ENCODE measurements at places on chromosomes 11 and 22.
A peak's percentile ranks its signal among the peaks of the same experiment; 100 is the strongest.

DNA sequence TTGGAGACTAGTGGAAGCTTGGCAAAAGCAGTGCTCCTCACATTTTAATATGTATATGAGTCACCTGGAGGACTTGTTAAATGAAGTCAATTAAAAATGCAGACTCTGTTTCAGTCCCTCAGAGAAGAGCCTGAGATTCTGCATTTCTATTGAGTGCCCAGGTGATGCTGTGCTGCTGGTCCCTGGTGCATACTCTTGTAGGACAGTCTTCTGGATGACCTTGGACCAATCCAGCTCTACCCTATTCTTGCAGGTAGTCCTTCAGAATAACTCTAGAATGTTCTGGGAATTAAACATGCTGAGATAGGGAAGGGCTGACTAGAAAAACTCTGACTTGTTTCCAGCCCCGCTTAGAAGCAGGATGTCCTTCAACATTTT is 115.9 kb downstream of the CASP12 start:
- DNase-seq = no peak

GRCh38 chr11:118531597-118532084 is 649 bp downstream of the TMEM25 start:
- DNase-seq = no peak

GRCh38 chr11:107493117-107493516 is 35.5 kb upstream of the CWF19L2 start:
- DNase-seq = peak; percentile 31

DNA sequence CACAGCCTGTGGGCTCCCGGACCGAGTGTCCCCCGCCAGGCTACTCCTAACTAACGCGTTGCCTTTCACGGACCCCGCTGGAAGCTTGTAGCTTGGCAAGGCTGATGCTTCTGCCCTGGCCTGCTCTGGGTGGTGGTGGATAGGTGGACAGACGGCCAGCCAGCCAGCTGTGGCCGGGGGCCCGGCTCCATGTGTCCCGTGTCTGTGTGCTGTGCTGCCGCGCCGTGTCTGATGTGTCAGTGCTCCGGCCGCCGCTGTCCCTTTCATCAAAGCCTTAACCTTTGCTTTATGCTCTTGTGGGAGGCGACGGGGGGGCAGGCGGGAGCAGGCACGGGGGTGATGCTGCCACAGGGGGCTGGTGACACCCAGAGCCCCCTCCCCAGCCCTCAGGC is 5.0 kb downstream of the CCDC188 start:
- DNase-seq = no peak

GRCh38 chr22:32205974-32206773 is 1.3 kb upstream of the RFPL2 start:
- no peak for DNase-seq

- no peak for DNase-seq
Observed at GRCh38 chr11:33689085-33689484, 11.5 kb downstream of the C11orf91 start.

- DNase-seq = no peak
Observed at GRCh38 chr11:109439684-109440083, 17.7 kb downstream of the C11orf87 start.

GRCh38 chr22:16959345-16959930 is 48.6 kb downstream of the GAB4 start:
- no peak for DNase-seq

DNA sequence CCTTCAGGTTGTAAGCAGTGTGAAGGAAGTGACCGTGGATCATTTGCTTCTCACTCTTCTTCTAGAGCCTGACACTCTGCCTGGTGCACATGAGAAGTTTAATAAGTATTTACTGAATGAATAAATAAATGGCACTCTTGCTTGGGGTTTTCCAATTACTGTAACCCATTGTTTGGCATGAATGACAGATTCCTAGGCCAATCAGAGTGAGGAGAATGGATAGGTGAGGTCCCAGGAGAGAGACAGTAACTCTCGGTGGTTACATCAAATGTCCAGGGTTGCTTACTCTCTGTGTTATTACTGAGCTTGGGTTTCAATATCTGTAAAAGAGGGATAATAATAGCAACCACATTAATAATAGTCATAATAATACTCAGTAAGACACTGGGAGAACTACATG is 204.2 kb upstream of the ISX start:
- DNase-seq = no peak

DNA sequence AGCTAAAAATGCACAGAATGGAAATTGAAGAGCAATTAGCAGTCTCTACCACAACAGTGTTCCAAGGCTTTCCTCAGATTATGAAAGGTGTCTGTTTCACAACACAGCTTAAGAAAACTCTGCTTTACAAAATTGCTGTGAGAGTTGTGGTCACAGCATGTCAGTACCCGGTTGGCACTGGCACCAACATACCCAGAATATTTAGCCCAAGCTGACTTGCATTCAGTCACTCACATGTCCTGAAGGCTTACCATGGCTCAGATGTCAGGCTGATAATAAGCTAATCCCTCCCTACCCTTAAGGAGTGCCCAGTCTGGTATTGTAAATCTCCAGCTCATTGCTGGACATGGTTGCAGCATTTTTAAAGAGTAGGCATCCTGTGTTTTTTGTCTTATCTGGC is 14.9 kb downstream of the NCR3LG1 start:
- no peak for DNase-seq

DNA sequence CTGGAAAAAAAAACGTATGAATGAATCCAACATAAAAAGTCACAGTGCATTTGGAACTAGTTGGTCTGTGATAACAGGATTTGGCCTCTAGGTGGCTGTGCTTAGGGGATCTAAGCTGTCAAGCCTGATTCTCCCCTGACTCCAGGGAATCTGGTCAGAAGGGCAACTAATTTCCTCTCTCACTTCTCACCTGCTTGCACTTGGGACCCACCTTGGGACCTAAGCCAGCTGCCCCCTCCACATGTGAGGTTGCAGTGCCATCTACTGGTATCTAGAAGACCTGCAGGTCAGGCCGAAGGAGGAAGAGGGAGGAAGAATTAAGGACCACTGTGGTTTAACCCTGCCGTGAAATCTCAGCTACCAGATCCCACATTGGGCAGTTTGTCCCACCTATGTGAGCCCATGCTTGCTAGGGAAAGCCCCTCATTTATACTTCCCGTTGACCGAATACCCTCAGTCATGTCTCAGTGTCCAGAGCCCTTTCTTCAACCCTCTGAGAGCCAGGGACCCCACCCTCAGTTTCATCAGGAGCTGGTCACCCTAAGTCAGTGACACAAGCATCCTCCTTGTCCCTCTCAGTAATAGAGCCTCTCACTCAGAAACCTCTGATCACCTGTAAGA is 33.2 kb upstream of the CAVIN3 start:
- peak; percentile 56 for DNase-seq

DNA sequence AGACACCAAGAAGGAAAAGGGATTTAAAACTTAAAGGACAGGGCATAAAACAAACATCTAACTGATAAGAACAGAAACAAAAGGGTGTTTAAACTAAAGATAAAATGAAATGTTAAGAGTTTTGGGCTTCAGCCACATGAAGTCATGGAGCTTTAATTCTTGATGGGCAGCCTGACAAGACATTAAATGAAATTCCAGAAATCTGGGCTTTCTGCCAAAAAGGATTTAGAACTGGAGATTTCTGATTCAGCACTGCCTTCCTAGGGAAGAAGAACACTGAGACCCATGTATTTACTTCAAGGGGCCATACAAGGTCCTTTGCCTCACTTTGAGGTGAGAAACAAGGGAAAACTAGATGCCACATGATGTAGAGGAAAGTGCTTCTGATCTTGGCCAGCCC is 355.9 kb upstream of the RAG2 start:
- DNase-seq = no peak

GRCh38 chr11:126359431-126360048 is 4.1 kb downstream of the ST3GAL4 start:
- DNase-seq = no peak

- DNase-seq = no peak
Observed at GRCh38 chr11:65290448-65291165, 24.1 kb upstream of the CDC42EP2 start.
